ENCODE measurements at places on chromosomes 5 and 9.
A peak's percentile ranks its signal among the peaks of the same experiment; 100 is the strongest.

DNA sequence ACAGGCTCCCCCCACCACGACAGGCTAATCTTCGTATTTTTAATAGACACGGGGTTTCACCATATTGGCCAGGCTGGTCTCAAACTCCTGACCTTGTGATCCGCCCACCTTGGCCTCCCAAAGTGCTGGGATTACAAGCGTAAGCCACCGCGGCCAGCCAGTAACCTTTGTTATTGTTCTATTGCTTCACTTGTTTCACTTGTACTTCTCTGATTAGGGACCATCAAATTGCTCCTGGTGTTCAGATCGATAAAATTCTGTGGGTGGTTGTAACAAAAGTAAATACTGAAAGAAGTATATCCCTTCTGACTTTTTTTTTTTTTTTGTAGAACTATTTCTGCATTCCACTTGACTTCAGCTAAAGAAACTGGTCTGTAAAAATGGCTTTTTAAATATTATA, 445.5 kb upstream of the CDH10 start:
- no peak for DNase-seq

DNA sequence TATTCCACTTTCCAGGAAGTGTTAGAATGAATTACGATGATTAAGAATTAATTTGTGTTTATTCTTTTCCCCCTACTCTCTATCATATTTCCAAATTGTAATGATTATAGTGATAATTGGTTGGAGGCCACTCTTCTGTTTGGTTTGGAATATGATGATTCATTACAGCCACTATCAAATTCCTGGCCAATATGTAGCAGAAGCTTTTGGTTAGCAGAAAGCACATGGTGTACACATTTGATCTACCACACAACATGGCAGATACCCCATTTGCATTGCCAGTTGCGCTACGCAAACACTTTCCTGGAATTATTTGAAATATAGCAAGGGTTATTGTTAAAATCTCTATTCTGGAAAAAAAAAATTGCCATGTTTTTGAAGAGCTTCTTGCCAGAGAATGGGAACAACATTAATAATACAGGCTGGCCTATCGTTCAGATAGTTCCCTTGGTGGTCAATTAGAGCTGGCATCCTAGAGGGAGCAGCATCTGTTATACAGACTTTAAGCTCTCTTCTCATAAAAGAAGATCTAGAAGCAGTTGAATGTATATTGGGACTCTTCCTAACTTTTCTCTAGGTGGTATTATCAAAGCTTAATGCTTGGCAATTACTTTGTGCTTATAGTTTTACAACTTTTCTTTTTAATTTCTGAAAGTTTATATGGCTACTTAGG, 455.0 kb upstream of the ACTBL2 start:
- no peak for DNase-seq

DNA sequence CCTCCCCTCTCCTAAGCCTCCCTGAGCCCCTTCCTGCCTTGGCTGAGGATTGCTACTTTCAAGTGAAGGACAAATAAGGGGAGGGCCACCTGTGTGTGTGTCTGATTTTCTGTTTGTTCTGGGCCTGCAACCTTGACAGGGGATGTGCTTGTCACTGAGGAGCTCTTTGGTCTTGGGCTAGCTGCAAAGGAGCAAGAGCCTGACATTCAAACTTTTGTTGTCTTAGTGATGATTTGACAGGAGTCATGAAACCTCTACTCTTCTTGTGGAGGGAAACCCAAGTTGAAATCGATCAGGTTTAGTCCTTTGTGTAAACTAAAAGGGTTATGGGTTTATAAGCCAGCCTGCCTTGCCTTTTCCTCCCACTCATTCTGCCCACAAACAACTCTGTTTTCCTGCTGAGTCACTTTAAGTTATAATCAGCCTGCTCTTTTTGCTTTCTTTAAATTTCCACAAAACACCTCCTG, 16.9 kb downstream of the CLTA start:
- no peak for DNase-seq

DNA sequence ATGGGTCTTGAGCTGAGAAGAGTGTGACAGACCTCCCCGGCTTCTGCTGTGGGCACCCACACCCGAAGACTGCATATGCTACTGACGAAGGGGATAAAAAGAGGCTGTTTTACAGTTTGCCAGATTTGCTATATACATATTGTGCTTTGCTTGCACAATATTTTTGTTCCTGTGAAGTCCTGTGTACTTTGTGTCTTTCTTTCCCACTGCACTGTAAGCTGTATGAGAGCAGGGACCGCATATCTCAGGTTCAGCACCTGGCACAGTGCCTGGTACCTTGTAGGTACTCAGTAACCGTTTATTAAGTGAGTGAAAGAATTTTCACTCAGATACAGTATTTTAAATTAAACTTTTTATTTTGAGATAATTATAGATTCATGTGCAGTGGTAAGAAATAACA, 8.2 kb upstream of the GARNL3 start:
- no peak for DNase-seq

GRCh38 chr9:117224695-117225094, 190.2 kb downstream of the ASTN2 start:
- peak; percentile 65 for DNase-seq

GRCh38 chr9:95841377-95841776, 34.1 kb upstream of the ERCC6L2 start:
- DNase-seq = no peak

GRCh38 chr9:131387394-131387793, 6.5 kb upstream of the PRRC2B start:
- DNase-seq = no peak

DNA sequence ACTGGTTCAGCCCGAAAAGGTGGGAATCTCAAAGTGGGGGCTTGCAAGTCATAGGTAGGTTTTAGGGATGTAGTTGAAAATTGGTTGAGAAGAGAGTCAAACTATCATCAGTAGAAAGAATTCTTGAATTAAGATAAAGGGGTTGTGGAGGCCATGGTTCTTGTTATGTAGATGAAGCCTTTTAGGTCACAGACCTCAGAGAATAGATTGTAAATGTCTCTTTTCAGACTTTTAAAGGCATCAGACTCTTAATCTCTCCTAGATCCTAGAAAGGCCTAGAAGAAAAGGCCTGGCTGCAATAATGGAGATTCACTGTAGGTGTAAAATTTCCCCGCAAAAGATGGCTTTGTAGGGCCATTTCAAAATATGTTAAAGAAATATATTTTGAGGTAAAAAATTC, 96.4 kb downstream of the PSAT1 start:
- DNase-seq = no peak

DNA sequence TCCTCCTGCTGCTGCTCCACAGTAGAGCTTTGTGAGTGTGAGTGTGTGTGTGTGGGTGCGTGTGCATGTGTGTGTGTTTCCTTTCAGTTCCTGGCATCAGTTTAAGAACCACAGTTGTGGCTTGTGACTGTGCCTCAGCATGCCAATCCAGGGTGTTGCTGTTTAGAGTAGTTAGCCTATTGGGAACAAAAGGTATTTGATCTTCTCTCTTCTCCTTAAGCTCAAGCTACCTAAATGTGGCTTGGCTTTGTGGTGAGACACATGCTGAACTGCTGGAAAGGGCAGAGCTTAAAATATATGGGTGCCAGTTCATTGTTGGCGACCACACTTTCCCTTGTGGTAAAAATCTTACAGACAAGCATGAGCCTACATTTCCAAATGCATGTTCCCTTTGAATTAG, 116.6 kb upstream of the BNC2 start:
- DNase-seq = peak; percentile 44

DNA sequence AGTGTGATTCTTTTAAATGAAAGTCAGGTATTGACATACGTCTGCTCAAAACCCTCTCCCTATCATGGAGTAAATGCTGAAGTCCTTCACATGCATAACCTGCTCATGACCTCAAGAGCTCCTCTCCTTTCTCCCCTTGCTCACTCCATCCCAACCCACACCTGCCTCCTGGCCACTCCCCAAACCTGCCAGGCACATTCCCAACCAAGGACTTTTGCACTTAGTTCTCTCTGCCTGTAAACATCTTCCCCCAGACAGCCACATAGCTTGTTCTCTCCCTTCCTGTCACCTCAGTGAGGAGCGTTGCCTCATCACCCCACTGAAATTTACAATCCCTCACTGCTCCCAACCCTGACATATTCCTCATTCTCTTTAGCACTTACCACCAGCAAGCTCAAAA, 8.7 kb downstream of the SETD9 start:
- DNase-seq = no peak

DNA sequence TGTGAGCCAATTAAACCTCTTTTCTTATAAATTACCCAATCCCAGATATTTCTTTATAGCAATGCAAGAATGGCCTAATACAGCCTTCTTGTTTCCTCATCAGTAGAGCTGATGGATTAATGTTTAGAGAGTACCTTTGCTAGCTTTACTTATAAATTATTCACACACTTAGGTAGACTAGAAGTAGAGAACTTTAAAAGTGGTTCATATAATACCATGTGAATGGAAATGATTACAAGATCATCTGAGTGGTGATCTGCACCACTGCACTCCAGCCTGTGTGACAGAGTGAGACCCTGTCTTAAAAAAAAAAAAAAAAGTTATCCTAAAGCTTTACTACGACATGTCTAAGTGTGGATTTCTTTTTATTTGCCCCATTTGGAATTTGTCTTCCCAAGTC, 23.2 kb upstream of the LRRTM2 start:
- DNase-seq = no peak

DNA sequence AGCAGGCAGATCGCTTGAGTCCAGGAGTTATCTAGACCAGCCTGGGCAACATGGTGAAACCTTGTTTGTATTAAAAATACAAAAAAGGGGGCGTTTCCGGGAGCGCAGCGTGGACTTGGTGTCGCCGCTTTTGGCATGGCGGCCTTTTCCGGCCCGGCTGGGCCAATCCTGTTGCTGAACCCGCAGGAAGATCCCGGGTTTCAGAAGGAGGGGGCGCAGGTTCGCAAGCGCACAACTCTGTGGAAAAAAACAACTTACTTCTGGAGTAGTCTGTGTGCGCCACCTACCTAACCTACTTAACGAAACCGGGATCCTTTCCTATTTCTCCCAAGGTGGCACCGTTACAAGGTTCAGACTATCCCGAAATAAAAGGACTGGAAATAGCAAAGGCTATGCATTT, 198.6 kb downstream of the MSX2 start:
- peak; percentile 31 for DNase-seq

DNA sequence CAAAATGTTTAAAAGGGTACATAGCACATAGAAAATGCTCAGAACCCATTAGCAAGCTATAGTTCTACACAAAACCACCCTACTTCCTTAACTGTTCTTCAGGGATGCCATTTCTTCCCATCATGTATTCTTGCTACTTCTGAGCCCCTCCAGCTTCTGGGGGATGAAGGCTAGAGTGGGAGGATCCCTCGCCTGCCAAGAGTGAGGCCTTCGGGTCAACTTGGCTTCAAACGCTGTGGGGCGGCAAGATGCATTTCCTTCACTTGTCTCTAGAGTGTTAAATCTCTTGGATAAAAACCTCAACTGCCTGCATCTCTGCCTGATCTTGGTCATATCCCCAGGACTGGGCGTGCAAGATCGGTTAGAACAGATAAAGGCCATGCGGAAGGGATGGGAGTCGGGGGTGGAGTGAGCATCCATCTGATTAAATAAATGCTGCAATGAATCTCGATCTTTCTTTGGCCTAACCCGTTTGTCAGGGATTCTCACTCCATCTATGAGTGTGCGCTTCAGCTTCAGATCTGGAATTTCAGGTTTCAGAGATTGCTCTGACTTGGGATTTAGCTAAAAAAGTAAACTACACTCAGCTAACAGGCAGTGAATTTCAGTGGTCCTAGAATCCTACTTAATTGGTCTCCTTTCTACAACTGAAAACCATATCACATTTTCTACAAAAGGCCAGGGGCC, 118.0 kb upstream of the PANK3 start:
- DNase-seq = no peak
